Effector CD4-positive, alpha-beta T cell (primary cell): ENCODE measurements at places on chromosomes 4 and X.

GRCh38 chrX:16304751-16305150 lies 137.5 kb downstream of the MAGEB17 start:
- DNase-seq = no peak

- no peak for DNase-seq
Measured at GRCh38 chr4:4613126-4613465, 71.2 kb upstream of the STX18 start.

GRCh38 chrX:40148385-40149285 lies 50.9 kb upstream of the BCOR start:
- no peak for DNase-seq

GRCh38 chrX:24877854-24878650 lies 137.7 kb downstream of the ARX start:
- DNase-seq = no peak

DNA sequence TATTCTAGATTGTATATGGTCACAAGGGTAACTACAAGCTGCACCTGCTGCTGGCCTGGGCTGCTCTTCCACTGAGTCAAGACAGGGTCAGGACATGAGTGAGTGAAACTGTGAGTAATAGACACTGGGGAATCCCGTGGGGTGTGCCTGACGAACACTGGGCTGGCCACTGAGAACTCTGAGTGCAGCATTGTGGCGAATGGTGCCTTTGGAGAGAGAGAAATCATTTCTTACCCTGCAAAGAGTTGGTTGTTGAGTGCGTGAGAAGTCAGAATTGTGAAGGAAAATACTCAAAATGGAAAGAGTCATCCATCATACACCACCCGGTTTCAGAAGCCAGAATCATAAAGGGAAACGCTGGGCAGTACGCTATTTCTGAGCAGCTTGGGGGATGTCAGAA lies 43.1 kb upstream of the LSM6 start:
- no peak for DNase-seq

DNA sequence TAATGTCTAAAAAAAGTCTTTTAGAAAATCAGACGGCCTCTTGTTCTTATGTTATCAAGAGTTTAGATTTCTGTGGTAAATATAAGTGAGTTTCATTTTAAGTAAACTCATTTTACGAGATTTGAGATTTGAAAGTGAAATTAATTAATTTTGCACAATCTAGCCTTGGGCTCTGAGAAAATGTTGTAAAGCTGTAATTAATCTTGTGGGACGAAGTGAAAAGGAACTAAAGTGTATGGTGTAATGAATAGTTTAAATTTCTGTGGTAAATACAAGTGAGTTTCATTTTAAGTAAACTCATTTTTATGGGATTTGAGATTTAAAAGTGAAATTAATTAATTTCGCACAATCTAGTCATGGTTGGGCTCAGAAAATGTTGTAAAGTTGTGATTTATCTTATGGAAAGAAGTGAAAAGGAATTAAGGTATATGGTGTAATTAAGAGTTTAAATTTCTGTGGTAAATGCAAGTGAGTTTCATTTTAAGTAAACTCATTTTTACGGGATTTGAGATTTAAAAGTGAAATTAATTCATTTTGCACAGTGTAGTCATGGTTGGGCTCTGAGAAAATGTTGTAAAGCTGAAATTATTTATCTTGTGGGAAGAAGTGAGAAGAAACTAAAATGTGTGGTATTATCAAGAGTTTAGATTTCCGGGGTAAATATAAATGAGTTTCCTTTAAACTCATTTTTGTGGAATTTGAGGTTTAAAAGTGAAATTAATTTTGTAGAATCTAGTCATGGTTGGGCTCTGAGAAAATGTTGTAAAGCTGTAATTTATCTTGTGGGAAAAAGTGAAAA lies 1.6 kb downstream of the SCML1 start:
- DNase-seq = no peak

DNA sequence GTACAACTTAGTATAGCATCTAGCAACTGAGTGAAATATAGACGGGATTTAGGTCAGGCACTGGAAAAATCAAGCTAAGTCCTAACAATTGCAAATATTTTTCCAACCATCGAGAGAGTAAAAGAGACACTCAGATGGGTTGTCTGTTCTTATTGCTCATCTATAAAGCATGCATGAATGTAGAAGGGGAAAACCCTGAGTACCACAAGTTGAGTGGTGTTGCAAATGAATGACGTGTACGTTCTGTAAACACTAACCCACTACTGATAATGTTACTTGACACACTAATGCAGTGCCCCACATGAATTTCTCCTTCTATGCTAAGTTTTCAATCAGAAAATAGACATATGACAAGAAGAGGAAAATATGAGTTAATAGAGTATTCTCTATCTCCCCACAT lies 211.2 kb downstream of the COX18 start:
- DNase-seq = no peak

DNA sequence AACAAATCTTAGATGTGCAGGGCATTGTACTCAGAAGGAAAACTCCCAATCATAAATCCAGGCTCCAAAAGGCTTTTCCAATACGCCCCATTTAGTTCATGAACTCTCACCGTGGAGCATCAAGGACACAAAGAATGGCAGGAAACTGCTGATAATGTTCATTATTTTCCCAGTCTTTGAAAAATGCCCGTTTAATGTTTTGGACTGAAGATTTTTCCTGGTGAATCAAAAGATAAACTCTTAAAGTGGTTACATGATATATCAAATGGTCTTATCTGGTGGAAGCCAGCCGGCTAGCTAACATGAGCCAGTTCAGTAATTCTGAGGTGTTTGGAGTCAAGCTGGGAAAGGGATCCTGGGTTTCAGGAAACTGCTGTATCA lies 62.1 kb upstream of the AP1S2 start:
- no peak for DNase-seq

DNA sequence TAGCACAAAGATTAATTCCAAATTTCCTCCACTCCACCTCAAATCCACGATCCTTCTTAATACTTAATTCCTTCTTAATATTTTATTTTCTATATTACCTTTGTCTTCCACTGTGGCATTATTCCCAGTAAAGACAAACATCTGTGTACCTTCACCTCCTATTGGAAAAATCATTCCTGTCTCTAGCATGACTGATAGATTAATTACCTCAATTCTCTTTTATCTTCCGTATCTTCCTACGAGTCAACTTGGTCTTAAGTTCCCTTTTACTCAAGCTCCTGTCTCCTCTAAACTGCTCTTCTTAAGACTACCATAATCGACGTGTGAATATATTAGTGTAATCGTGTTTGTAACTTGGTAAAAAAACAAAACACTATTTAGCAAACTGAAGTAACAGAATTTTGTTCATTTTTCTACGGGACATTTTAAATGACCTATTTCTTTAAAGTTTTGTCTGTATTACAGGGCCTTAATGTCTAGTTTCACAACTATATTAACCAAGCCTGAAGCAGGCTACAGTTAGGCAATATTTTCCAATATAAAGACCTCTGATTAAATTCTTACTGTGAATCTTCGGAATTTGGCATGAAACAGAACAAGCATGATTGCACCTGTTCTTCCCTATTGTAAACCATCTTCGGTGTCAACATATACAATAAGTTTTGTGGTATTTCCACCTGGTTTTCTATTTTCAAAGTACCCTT lies 1.1 kb upstream of the USP38 start:
- no peak for DNase-seq

DNA sequence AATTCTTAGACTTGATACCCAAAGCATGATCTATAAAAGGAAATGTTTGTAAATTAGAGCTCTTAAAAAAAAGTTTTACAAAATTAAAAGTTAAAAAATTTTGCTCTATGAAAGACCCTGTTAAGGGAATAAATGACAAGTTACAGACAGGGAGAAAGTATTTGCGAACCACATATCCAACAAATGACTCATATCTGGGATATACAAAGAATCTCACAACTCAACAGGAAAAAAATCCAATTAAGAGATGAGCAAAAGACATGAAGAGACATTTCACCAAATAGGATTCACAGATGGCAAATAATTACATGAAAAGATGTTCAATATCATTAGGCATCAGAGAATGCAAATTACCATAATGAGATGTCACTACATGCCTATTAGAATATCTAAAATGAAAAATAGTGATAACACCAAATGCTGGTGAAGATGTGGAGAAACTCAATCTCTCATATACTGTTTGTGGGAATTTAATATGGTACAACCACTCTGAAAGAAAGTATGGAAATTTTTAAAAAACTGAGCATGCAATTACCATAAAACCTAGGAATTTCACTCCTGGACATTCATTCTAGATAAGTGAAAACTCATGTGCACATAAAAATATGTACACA lies 100.8 kb upstream of the EOLA2 start:
- DNase-seq = no peak

DNA sequence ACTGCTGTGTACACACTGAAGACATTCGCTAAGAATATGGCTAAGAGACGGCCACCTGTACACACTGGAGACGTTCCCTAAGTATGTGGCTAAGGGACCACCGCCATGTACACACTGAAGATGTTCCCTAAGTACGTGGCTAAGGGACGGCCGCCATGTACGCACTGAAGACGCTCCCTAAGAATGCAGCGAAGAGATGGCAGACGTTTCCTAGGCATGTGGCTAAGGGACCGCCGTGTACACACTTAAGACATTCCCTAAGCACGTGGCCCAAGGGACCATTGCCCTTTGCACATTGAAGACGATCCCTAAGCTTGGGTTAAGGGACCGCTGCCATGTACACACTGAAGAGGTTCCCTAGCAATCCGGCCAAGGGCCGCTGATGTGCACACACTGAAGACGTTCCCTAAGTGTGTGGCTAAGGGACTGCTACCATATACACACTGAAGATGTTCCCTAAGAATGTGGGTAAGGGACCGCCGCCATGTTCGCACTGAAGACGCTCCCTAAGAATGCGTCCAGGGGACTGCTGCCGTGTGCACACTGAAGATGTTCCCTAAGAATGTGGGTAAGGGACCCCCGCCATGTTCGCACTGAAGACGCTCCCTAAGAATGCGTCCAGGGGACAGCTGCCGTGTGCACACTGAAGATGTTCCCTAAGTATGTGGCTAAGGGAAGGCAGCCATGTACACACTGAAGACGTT lies 36.7 kb downstream of the DHRSX start:
- DNase-seq = no peak

DNA sequence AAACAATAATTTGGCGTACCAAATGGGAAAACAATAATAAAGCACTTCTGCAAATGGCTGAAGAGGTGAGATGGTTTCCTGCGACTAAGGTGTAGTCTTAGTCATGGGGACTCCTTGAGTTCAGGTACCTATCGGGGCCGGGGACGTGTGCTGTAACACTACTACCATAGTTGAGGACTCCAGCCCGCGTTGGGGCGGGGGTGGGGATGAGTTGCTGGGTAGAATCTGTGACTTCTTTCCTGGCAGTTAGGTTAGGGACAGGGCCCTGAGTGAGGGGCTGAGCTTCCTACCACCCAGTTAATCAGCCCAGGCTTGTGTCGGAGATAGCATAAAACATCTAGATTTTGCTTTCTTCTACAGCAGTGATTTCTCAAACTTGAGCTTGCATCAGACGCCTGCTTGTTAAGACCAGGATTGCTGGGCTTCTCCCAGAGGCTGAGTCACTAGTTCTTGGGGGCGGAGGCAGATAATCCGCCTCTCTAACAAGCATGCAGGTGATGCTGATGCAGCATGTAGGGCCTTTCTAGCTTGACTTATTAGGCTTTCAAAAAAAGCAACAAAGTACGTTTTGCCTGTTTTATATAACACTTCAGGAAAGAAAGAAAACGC lies 30.2 kb downstream of the RBBP7 start:
- DNase-seq = no peak

DNA sequence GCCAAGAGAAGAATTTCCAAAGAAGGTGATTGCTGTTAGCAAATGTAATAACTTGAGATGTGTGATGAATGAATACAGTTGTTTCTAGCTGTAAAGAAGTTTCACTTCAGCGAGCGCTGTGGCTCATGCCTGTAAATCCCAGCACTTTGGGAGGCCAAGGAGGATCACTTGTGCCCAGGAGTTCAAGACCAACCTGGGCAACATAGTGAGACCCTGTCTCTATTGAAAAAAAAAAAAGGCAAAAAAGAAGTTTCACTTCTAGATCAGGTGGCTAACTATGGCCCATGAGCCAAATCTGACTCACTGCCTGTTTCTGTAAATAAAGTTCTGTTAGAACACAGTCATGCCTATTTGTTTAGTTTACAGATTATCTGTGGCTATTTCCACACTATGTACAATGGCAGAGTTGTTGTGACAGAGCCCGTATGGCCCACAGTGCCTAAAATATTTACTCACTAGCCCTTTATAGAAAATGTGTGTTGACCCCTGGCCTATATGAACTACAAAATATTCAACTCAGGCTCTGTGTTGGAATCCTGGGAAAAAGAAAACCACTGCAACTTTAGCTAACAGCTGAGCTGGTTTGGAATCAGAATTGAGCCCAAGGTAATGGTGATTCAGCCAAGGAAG lies 54.1 kb upstream of the PRPS1 start:
- no peak for DNase-seq

DNA sequence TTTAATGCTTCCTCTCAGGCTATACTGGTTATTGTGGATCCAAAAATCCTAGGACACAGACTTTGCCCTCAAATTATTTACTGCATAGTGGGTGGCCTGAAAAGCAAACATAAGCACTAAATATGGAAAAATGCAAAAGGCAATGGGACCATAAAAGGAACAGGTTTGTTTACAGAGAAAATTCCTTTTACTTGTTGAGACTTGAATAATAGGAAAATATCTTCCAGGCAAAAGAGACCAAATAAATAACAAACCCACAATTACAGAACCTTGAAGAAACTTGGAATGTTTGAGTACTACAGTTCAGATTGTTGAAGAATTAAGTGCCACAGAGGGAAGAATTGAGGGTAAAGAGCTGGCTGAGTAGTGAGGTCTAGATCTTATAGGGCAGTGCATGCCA lies 711.0 kb downstream of the C4orf33 start:
- DNase-seq = no peak

- no peak for DNase-seq
Measured at GRCh38 chr4:168585168-168586091, 88.6 kb downstream of the PALLD start.

- no peak for DNase-seq
Measured at GRCh38 chrX:65871671-65872311, 168.1 kb downstream of the VSIG4 start.

DNA sequence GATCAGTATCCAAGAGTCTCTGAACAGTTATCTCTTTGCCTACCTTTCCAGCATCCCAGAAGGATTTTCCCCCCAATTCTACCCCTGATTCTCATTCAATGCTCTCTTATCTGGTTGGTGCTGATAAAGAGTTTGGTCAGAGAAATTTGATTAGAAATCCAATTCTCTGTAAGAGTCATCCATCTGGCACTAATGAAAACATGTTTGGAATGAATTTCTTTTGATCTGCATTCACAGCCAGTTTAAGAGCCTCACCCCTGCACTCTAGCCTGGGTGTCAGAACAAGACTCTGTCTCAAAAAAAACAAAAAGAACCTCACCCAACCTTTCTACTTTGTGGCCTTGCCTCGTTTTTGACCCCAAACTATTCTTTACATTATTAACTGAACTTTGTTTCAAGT lies 122.1 kb downstream of the MANBA start:
- DNase-seq = no peak

DNA sequence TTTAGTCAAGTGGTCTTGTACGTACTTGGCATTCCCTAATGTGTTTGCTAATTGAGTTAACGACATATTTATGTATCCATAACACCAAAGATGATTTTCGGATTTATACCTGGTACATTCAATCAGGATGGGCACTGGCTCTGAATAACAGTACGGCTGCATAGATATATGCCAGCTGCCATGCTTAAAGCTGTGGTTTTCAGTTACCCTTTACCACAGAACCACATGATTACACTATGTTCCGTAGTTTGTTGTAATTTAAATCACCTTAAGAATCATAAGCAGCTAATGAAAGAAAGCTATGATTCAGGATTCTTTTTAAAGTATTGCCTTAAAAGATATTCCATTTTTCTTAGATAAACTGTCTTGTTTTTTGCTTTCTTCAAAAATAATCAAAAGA lies 53.6 kb downstream of the FIP1L1 start:
- no peak for DNase-seq

- no peak for DNase-seq
Measured at GRCh38 chrX:111040377-111041017, 55.5 kb upstream of the PAK3 start.
